Fibroblast of the aortic adventitia (primary cell): ENCODE measurements at places on chromosomes 1 and 21. TPM values are rescaled to one million over a fixed set of nuclear protein-coding genes. Genes with fewer than 3 reads are reported as not detected.

IQGAP3 gene
- total RNA-seq = 0.41 and 28.7 TPM in 2 replicates

DNA sequence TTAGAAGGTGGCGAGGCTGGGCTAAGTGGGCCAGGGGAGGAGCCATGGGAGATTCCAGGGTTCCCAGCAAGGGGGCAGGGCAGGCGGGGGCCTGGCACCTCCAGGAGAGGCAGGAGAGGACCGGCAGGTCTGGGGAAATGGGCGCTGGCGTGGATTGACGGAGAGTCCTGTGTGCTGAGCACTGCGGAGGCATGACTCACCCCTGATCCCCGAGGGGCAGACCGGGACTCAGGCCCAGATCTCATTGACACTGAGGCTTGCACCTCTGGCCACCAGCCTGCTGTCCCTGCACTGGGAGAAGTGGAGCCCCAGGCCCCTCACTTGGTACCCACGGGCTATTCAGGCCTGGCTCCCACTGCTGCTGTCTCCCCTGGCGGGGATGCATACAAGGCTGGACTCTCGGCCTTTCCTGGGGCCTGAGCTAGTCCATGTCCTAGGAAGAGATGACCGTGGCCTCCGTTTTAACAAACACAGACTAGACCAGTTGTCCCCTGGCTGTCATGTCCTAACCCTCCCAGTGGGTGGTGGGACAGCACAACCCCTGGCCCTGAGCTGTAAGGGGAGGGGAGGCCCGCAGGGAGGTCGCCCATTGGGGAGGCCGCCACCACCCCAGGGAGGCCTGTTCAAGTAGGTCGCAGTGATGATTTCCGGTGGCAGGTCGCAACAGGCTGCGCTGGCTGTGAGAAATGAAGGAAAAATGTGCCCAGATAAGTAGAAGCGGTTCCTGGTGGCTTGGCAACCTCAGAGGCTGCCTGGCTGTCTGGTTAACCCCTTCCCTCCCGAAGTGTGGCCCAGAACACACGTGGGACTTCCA lies 39.7 kb downstream of the RIPK4 start:
- peak; percentile 63 for DNase-seq

DNA sequence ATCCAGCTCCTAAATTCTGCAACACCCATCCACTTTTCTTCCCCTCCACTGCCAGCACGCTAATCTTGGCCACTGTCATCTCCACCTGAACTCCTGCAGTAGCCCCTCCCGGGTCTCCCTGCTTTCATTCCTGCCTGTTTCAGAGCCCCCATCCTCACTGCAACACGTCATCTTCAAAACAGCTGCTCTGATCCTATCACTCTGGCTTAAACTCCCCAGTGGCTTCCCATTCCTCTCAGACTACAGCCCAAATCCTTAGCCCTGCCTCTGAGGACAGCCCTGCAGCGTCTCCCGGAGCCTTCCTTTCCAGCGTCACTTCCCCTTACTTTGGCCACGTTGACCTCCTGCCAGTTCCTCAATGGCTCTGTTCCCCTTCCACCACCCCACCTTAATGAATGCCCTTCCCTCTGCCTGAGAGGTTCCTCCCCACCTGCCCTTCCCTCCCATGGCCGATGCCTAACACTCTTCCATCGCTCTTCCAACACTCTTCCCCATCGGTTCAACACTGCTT lies 22.9 kb upstream of the IFNAR2 start:
- no peak for DNase-seq

GRCh38 chr1:200774735-200775444 lies 36.2 kb downstream of the CAMSAP2 start:
- DNase-seq = peak; percentile 60

- no peak for DNase-seq
These were observed 17.0 kb downstream of the RAB3GAP2 start for GRCh38 chr1:220255204-220255603.

DNA sequence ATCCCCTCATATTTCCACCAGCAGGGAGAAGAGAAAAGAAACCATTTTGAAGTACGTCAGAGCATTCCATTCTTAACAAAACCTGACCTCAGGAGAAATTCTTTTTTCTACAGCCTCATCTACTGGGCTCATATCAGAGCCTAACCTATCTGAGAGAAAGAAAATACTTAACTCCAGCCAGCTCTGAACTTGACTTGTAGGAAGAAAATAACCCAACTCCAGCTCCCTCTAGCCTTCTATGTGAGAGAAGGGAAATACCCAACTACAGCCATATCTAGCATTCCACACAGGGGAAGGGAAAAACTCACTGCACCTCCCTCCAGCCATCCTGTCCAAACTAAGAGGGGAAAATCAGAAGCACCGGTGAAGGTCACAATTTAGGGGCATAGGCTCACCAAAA lies 57.7 kb downstream of the SPATA6 start:
- DNase-seq = peak; percentile 30

- DNase-seq = peak; percentile 72
These were observed 2.7 kb downstream of the RHBG start for GRCh38 chr1:156371553-156372264.

- DNase-seq = no peak
These were observed 520 bp downstream of the TNFRSF18 start for GRCh38 chr1:1205769-1206375.

DNA sequence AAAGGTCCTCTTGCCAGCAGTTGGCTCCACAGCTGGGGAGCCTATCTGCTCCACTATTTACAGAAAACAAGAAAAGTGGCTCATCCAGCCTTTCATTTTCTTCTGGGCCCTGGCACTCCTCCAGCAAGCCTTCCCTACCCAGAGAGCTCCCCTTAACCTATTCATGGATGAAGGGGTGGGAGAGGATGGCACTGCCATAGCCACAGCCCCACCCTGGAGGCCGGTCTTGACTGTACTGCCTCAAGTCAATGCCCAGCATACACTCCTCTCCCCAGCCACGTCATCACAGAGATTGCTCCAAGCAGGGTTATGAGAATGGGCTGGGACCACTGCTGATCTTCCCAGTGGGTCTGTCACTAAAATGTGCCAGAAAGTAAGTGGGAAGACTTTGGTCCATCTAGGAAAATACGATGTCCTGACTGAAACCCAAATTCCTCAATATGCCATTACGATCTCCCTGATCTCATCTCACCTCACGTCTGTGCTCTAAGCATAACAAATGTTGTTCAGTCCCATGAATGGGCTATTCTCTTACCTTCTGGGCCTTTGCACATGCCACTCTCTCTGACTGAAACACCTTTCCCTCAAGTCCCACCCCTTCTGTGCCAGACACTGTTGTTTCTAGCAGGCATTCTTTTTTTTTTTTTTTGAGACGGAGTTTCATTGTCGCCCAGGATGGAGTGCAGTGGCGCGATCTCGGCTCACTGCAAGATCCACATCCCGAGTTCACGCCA lies 21.4 kb upstream of the PTAFR start:
- no peak for DNase-seq

RPL11 gene
- total RNA-seq = 442 and 1,073 TPM in 2 replicates

BTBD19 gene
- 5.2 and 5.4 TPM in 2 replicates for total RNA-seq
